Activated CD8-positive, alpha-beta memory T cell treated with anti-CD3 and anti-CD28 coated beads for 48 hours (primary cell): ENCODE measurements at places on chromosomes 2 and 18.
A peak's percentile ranks its signal among the peaks of the same experiment; 100 is the strongest.

DNA sequence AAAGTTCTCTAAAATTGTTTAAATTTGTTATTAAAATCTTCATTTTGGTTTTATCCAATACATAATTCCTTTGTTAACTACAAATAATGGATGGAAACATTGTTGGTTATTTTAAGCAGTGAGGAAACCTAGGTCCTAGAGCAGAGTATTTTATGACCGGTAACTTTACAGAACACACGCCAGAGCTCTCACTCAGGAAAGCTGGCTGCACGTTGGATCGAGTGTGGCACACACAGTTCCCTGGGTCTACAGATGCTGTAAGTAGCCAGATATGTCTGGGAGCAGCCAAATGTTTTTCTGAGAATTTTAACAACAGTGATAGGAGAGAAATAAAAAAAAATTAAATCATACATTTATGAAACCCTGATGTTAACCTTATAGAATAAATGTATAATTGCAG, 264.4 kb downstream of the ZNF407 start:
- DNase-seq: no peak

DNA sequence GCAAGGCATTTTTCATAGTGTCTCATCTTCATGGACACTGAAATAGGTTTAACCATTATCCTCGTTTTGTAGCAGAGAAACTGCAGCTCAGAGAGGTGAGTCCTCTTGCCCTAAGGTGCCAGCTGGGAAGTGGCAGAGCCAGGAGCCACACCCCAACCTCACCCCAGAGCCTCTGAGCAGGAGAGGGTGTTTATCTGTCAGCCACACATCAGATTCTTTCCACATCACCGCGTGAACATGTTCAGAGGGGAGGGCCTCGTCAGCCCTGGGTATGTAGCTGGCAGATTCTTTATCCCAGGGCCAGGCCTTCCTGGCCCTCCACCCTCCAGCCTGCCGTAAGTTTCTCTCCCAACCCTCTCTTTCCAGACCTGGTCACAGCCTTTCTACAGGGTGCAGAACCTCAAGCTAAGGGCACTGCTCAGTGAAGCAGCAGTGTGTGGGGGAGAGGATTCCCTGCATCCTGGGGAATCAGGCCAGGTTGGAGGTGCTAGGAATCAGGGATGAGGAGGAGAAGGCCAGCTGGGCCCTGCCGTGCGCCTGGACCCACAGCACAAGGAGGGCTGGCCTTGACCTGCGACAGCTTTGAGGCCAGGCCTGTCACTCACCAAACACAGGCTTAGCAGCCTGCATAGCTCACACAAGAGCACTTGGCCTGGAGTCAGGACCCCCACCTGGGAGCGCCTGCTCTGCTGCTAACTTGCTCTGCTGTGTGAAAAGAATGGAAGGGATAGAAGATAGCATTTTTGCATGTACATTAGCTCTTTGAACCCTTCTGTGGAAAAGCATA, 111.3 kb upstream of the MCFD2 start:
- DNase-seq: no peak

GRCh38 chr2:20523073-20523798, 76.4 kb downstream of the RHOB start:
- DNase-seq: no peak

- no peak for DNase-seq
Measured at GRCh38 chr18:58359218-58359617, 269.7 kb downstream of the ALPK2 start.

DNA sequence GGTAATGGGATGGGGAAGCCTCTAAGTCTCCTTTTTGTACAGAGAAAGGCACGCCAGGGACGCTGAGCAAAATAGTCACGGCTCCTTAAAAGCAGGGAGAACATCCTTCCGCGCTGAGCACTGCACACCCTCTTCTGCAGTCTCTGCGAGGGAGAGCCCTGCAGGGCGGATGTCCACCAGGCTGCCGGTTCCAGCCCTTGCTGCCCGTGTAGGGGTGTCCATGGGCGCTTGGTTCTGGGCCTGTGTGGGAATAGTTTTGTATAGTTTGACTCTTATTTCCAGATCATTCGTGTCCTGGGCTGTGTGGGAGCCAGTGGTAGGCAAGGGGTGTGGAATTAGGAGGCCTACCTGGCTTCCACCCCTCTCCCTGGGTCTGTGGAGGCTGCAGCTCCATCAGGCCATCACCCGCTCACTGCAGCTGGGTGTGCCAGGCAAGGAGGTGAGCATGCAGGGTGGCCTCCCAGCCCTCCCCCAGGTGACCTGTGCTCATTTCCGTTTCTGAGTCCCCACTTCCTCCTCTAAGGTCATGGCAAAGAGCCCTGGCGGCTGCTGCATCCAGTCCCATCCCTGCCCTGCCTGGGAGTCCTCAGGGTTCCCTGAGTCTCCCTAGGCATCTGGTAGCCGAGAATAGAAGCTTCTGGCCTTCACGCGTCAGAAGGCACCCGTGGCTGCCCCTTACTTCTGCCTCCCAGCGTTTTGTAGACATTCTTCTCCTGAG, 202.6 kb downstream of the LDLRAD4 start:
- no peak for DNase-seq

DNA sequence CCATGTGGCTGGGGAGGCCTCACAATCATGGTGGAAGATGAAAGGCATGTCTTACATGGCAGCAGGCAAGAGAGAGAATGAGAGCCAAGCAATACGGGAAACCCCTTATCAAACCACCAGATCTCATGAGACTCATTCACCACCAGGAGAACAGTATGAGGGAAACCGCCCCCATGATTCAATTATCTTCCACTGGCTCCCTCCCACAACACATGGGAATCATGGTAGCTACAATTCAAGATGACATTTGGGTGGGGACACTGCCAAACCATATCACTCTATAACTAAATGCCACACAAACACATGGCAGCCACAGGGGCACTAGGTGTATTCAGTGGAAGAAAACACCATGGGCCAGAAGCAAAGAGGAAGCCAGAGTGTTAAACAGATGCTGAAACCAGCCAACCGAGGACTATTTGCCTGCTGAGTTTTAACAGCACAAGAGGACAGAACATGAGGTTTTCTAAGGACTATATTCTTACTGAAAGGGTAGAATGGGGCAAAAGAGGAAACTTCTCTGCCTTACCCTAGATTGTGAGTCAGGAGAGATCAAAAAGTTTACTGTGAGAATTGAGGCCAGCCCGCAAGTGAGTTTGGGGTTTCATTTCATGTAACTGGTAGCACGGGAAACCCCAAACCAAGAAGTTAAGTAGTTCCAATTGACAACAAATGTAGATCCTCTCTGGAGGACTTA, 49.2 kb downstream of the SIGLEC15 start:
- DNase-seq: peak; percentile 25

DNA sequence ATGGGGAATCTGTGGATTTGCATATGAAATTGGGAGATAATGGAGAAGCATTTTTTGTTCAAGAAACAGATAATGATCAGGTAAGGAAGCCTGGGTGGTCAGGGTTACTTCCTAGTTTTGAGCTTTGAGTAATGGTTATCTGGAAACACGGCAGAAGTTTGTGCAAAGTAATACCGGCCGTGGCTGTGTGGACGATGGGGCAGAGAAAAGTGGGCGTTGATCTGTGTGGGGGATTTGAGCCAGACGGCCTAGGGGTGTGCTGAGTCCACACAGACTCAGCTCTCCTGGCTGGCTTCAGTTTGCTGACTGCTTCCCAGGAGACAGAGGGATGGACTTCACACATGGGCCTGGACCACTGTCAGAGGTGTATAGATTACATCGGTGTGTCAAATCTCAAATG, 21.3 kb downstream of the LPIN1 start:
- no peak for DNase-seq

DNA sequence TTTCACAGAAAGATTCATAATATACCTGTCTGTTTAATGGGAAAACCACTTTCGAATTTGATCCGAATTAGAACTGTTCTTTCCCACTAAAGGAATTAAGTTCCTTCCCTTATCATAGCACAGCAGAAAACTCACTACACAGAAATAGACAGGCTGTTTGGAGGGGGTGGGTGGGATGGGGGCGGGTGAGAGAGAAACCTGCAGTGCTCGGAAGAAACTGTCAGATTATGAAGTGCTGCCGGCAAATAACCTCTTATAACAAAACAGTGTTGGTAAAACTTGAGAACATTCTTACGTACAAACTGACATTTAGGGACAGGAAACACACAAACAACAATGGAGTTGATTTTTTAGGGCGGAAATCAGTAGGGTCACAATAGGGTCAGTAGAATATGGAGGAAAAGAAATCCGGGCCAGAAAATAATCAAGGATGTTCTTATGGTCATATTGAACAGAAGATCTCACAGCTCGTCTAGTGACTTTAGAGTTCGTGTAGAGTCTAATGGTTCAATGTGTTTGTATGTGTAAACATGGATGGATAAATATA, 756.0 kb upstream of the LRATD1 start:
- DNase-seq: no peak

- DNase-seq: no peak
Measured at GRCh38 chr18:51134721-51135120, 62.8 kb downstream of the MEX3C start.

- no peak for DNase-seq
Measured at GRCh38 chr2:24972315-24972961, 683 bp upstream of the DNAJC27 start.

DNA sequence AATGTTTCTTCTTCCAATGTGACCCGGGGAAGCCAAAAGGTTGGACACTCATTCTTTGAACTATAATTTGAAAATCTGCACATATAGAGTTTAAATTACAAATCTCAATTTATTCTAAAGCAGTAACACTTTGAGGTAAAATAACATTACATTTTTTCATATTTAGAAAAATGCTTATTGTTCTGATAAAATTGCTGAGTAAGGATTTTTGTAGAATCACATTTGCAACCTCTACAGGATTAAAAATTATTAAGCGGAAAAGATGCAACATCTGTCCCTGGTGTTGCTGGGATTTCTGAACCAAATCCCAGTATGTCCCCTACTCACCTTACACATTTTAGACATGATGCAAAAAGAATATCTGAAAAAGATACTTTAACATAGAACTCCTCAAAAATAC, 10.1 kb downstream of the ZNF519 start:
- DNase-seq: no peak

DNA sequence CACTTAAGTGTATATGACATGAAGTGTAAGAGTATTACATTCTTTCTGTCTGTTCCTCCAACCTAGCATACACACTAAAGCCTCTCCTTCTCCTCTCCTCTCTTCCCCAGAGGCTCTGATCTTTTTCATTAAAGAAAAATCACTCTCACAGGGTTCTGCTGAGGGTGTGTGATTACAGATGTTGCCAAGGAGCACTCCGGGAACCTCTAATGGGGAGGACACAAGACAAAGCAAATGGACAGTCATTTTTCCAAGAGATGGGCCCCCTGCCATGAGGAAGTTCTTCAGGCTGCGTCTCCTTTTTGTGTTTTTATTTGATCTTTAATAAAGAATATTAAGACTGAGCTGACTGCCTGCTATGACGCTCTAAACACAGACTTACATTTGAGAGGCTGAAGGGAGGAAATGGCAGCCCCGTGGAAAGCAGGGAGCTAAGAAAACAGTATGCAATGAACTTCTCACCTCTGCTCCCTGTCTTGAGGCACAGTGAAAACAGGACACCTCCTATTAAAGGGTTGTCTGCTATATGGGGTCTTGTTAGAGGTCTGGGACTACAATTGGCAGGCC, 578.1 kb downstream of the PIK3C3 start:
- DNase-seq: no peak

DNA sequence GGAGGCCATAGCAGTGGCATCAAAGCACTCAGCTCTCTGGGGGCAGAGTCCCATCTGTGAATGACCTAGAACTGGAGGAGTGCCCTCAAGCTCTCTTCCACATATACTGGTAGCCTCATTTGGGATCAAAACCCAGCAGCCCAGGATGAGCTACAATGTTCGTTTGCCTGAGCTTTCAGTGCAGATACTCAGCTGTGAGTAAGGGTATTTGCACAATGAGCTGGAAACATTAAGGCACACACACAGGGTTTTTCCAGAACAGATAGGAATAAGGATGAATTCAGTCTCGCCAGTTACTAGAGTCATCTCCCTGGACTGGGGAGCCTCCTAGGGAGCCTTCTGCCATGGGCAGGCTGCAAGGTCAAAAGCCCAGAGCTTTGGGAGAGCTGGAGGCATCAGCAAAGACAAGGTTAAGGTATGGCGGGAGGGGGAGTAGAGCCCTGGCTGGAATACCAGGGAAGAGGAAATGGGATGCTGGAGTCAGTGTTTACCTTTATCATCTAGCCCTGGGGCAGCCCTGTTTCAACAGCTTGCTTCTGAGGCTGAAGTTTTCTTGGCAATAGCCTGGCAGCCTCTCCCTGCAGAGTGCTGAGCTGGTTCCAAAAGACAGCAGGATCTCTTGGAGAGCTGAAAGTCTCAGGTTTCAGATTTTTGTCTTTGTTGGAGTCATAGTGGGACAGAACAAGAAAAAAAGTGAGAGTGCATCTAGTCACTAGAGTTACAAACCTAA, 187.7 kb downstream of the LOXHD1 start:
- no peak for DNase-seq

DNA sequence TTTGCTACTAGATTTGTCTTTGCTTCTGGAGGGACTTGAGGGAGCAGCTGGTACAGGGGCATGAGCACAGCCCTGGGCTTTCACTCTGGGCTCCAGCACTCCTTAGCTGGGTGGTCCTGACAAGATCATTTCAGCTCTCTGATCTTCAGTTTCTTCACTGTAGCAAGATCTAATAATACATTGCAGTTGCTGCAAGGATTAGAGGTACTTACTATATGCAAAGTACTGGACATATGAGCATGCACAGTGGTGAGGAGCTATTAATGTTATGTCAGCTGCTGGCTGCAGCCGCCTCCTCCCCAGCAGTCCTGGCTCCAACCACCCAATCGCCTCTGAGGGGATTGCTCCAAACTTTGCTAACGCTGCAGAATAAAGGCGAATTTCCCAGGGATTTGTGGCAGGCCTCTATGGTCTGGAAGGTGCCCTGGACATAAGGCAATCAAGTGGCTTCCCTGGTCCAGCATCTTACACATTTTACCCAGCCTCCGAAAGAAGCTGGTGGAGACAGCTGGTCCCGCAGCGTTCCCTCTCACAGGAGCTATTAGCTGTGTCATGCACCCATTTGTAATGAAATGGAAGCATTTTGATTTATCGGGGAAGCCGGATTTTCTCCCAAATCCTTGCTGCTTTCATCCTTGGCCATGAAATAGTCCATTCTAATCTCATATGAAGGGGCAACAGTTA, 96.7 kb downstream of the RHOB start:
- DNase-seq: no peak

DNA sequence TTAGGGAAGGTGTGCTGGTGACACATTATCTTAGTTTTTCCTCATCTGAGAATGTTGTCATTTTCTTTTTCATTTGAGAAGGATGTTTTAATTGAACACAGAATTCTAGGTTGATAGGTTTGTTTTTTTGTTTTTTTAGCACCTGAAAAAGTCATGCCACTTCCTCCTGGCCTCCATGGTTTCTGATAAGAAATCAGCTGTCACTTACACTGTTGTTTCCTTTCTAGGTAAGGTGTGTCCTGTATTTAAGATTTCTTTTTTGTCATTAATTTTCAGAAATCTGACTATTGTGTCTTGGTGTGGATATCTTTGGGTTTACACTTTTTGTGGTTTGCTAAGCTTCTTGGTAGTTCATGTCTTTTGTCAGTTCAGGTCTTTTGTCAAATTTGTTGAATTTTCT, 99.3 kb downstream of the ROCK1 start:
- no peak for DNase-seq
